NB4 (cell line): ENCODE measurements at places on chromosomes 3 and 15.

GRCh38 chr3:123540285-123540684 lies 44.6 kb downstream of the HACD2 start:
- DNase-seq = no peak

GRCh38 chr3:39750712-39751111 lies 58.7 kb upstream of the MYRIP start:
- no peak for DNase-seq

DNA sequence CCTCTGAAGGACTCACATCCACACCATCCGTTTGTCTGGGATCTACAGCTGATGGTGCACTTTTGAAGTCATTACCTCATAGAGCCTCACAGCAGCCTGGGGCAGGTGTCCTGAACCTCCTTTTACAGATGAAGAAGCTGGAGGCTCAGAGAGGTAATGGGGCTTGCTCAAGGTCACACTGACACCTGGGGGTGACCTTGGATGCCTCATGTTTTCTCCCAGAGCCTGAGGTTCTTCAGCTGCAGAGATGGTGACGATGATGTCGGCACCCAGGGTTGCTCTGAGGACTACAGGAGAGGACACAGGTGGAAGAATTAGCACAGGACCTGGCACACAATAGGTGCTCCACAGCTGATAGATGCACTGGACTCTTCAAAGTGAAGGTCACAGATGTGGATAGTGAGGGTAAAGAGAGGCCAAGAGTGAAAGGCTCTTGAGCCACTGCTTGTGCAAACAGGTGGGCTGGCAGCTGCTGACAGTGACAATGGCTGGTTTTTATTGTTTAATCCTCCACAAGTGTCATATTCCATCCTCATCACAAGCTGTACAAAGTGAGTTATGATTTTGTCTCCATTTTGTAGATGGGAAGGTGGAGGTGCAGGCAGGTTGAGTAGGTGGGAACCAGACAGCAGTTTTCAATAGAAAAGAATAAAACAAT lies 17.4 kb upstream of the ATP2B2 start:
- DNase-seq = no peak

- no peak for DNase-seq
Observed at GRCh38 chr3:127593178-127593577, 2.6 kb upstream of the TPRA1 start.

GRCh38 chr15:57649138-57649537 lies 57.4 kb upstream of the POLR2M start:
- no peak for DNase-seq

DNA sequence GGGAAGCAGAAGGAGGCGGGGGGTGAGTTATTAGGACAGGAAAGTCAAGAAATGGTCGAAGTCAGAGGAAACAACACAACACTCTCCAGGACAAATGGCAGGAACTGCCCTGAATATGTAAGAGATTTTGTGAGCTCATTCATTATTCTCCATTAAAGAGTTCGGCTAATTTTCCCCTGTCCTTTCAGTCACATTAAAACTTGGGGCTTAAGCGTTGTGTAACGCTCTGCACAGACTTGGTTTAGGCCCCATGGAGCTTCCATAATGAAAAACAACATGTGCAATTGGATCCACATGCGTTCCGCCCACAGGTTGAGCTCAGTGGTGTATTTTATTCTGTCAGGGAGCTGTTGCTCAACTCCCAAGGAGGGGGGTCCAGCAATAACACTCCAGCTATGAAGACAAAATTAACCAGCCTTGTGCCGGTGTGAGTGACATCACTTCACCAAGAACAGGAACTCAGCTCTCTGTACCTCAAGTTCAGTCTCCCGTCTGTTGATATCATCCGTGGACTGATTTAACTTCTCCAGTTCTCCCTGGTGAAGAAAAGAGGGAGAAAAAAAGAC lies 2.3 kb downstream of the SH3BP5 start:
- peak; percentile 91 for DNase-seq

DNA sequence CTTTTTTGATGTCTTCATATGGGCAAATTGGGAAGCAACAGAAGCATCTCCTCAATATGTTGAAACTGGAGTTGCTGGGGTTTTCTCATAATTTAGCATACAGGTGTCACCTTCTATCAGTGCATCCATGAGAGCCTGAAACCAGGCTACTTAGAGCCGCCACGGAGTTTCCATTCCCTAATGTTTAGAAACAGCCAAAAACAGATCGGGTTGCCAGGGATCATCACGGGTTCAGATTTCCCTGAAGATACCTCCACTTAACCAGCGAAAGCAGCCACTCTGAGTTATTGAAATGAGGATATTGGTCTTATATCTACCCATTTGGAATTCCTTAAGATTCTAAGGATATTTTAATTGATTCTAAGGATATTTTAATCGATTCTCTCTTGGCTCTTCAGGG lies 14.5 kb downstream of the TERB2 start:
- DNase-seq = no peak

- DNase-seq = no peak
Observed at GRCh38 chr3:174156200-174156599, 702.9 kb upstream of the NAALADL2 start.

GRCh38 chr3:127902486-127902885 lies 12.5 kb upstream of the KBTBD12 start:
- DNase-seq = no peak

DNA sequence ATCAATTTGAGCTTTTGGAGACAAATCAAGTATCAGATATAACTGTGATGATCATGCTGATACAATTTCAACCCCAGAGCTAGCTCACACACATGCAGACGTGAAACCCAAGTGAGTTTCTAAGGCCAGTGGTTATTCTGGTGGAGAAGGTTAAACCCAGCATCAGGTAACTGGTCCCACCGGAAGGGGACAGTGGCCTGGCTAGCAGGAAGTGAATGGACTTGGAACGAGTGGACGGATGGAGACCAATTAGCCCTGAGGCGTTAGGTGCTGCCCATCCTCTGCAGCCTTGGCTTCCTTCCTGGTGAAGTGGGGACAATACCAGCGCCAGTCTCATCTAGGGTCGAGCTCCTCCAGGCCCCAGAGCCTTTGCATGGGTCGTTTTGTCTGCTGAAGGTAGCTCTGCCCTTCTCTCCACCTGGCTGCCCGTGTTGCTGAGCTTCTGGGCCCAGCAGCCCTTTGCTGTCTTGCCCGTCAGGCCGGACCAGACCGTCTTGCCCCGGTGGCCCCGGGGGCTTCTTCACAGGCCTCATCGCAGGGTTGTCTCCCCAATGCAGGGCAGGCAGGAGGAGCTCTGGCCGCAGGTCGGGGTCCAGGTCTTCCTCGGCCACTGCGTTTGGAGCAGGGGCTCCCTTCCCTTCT lies 915 bp upstream of the KCTD6 start:
- no peak for DNase-seq

DNA sequence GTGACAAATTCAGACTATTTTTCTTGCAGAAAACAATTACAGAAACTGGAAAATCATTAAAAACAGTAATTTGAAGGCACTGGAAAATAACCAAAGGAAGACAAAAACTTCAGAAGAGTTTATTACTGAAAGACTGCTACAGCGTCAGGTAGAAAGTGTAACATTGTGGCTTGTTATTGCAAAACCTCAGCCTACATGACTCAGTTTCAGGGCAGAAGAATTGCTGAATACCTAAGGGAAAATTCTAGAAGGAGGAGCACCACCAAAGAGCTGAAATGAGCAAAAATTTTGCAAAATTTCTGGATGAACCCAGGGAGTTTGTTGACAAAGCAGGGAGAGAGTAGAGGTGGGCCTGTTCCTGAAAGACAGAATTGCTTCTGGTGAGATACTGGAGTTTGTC lies 219.6 kb downstream of the C3orf38 start:
- DNase-seq = no peak

DNA sequence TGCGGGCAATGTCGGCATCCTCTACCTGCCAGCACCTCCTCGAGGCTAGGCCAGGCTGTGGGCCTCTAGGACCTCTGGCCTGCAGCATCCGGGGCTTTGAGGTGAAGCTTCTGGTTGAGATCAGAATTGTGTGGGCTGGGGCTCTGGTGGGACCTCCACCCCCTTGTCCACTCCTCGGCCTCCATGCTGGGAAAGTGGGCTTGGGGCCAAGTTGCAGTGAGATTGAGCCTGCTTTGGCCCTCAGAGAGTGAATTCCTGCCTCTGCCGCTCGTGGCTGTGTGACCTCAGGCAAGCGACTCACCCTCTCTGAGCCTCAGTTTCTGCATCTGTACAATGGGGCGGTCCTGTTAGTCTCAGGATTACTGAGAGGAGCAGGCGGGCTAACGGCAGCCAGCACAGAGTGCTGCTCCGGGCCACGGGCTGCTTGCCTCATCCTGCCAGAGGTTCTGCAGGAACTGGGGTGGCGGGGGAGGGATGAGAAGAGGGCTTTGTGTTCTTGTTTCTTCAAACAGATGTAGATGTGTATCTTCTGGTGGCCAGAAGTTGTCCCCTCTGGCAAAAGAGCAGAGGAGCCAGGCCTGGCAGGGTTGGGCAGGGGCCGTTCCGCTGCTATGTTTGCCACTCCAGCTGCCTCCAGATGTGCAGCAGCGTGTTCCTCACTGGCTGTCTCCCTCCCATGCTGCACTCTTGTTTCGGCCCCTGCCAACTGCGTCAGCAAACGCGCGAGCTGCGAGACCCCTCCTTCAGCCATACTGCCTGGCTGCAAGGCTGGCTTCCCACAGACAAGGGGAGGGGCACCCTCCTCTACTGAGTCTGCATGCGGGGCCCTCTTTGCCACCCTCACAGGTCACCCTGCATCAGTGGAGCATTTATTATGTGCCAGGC lies 33.7 kb downstream of the FBLN2 start:
- DNase-seq = no peak

- DNase-seq = no peak
Observed at GRCh38 chr3:133273346-133273745, 126.5 kb upstream of the BFSP2 start.

- no peak for DNase-seq
Observed at GRCh38 chr3:126361211-126361610, 4.0 kb upstream of the KLF15 start.

DNA sequence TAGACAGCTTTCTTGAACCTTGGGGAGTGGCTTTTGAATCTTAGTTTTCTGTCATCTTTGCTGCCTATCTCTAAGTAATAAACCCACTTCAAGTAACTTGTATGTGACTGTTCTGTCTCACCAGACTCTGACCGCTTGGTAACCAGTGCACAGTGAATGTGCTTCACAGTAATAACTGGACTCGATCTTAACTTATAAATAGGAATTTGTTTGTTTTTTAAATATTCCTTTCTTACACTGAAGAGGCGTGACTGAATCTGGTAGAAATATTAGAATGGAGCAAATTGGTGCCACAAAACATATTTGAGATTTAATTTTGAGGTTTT lies 318.0 kb downstream of the GBE1 start:
- DNase-seq = no peak

- peak; percentile 93 for DNase-seq
Observed at GRCh38 chr15:40398413-40398873, 7.2 kb upstream of the IVD start.

- DNase-seq = no peak
Observed at GRCh38 chr3:187717572-187717971, 15.2 kb upstream of the RTP2 start.

DNA sequence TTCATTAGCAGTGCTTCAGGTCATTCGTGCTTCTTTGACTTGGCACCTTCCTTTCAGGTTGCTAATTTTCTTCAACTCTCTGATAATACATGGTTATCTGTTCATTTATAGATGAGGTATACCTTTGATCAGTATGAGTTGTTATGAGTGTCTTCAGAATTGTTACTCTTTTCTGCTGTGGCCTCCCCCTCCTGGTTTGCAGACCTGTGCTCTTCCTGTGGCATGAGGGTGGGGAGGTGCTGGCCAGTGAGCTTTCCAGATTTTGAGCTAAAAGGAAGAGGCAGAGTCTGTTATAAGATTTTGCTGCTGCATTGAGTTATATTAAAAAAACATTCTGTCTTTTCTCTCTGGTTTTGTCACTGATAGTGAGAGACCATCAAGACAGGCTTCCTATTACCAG lies 30.8 kb upstream of the GOLGA6L9 start:
- no peak for DNase-seq

DNA sequence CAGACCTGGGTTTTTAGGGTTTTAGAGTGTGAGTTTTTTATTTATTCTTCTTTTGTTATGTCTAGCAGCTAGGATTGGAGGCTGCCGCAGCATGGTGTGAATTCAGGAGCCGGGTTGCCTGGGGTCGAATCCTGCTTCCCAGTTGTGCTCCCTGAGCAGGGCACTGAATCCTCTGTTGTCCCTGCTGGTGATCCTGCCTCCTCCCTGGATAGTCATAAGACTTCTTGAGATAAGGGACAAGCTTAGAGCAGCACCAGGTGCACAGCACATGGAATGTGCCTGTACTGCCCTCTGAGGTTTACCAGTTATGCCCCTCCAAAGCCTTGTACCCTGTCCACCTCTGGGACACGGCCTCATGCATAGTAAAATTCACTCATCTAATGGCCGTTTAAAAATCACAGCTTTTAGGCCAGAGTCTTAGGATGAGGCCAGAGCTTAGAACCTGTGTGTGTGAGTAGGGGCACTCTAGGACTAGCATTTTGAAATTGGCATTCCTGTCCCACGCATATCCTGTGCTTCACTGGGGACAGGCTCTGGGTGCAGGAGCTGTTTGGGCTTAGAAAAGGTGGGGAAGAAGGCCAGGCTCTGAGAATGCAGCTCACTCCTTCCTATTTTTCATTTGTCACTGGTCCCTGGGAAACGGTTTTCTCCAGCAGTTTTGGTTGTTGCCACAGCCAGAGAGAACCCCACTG lies 47.7 kb downstream of the CHCHD6 start:
- DNase-seq = no peak

GRCh38 chr3:46845860-46846623 lies 17.2 kb downstream of the MYL3 start:
- DNase-seq = peak; percentile 86

- DNase-seq = no peak
Observed at GRCh38 chr3:151816091-151816604, 2.2 kb downstream of the AADAC start.

- no peak for DNase-seq
Observed at GRCh38 chr3:53154881-53155285, 6.1 kb upstream of the PRKCD start.

DNA sequence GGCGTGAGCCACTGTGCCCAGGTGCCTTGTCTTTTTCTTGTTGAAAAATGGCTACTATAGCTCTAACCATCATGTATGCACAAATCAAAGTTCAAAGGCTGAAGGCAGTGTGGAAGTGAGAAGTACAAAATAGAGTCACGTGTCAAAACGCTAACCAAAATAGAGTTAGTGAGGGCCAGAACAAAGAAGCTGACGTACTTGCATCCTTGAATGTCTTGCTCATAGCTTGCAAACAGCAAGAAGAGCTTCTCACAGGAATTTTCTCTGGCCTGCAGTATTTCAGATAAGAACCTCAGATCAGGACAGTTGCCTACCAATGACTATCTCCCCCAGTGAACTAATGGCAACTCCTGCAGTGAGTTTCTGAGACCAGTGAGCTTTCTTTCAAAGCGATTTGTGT lies 713.5 kb downstream of the GRM7 start:
- no peak for DNase-seq

- peak; percentile 76 for DNase-seq
Observed at GRCh38 chr3:44516230-44516629, 38.8 kb upstream of the ZNF445 start.

- peak; percentile 97 for DNase-seq
Observed at GRCh38 chr15:79004336-79004735, 59.5 kb upstream of the CTSH start.
